ENCODE measurements at places on chromosomes 7 and 10.
A peak's percentile ranks its signal among the peaks of the same experiment; 100 is the strongest.

- no peak for DNase-seq
- peaks cover 8% of the 10 kb centered on the region for H3K4me1 ChIP-seq
- H3K36me3 ChIP-seq, result no peaks in the 10 kb centered on the region
- no peak overlapping the region for H3K27ac ChIP-seq
- H3K4me3 ChIP-seq, result no peak overlapping the region
- no peaks in the 10 kb centered on the region for H3K27me3 ChIP-seq
Observed at GRCh38 chr10:80266513-80266863, 23.0 kb downstream of the MAT1A start.

DNA sequence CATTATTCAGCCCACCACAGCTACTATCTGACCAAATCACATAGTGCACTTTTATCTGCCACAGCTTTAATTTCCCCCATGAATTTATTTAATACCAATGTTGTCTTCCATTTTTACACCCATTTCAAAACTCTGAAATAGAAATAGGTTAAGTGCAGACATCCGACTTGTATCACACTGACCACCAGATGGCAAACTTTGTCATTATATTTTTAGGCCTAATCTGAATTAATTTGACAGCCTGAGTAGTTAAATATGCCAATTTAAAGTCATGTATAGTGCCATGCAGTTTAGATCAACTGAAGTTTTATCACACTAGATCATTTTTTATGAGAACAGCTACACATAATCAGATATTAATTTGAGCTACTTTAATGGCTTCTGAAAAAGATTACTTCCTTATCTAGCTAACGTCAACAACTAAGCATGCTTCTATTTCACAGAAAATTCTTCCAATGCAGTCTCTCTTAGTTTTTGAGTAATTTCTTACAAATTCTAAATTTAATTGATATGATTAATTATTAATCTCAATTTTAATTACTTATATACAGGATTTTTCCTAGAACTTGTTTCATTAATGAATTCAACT is 566.4 kb downstream of the GFRA1 start:
- H3K4me1 ChIP-seq, result no peaks in the 10 kb centered on the region
- peak; percentile 61 for DNase-seq
- H3K27me3 ChIP-seq, result no peaks in the 10 kb centered on the region
- no peak overlapping the region for H3K4me3 ChIP-seq
- H3K36me3 ChIP-seq, result no peaks in the 10 kb centered on the region

GRCh38 chr10:10677479-10677878 is 340.2 kb upstream of the CELF2 start:
- DNase-seq, result no peak
- H3K36me3 ChIP-seq, result no peaks in the 10 kb centered on the region
- H3K27me3 ChIP-seq, result no peaks in the 10 kb centered on the region
- no peaks in the 10 kb centered on the region for H3K4me1 ChIP-seq
- H3K27ac ChIP-seq, result no peak overlapping the region
- no peak overlapping the region for H3K4me3 ChIP-seq

- no peak for DNase-seq
- peaks cover 16% of the 10 kb centered on the region for H3K4me1 ChIP-seq
- no peaks in the 10 kb centered on the region for H3K36me3 ChIP-seq
- no peak overlapping the region for H3K27ac ChIP-seq
Observed at GRCh38 chr10:101749047-101750016, 26.6 kb downstream of the FGF8 start.

Data from spinal cord (tissue), 10 donors.